Cortex of kidney (tissue), 1 donor: ENCODE measurements at places on chromosomes 6 and 20.

- DNase-seq, result no peak
Measured at GRCh38 chr6:8860671-8861070, 425.3 kb upstream of the SLC35B3 start.

DNA sequence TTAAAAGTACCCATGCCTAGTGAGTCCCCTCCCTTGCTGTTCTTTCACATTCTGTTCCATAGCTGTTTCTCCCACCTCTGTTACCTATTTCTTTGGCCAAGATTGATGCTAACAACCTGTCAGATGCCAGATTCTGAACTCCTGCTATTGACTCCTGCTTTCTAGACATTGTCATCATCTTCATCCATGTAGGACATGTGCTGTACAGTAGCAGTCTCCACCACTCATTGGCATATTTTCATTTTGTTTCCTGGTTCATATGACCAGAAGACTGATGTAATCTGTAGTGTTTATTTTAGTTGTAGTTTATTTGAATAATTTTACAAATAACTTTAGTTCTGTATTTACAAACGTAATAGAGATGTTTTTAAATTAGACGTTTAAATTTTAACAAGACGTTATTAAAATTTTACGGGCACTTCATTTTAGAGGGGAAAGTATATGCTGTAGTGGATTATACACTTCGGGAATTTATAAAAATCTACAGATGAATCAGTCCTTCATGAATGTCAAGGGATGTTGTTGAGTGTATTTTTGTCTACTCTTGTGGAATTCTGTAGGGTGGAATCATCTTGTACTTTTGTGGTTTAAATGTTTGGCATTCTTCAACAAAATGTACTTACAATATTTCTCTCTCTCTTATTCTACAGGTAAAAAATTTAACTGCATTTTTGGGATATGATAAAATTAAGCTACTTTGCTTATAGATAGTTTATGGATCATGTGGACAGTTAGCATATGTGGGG, 34.1 kb downstream of the TRMT11 start:
- DNase-seq, result no peak

- no peak for DNase-seq
Measured at GRCh38 chr6:136468711-136469110, 81.5 kb downstream of the MAP7 start.

- DNase-seq, result no peak
Measured at GRCh38 chr20:4131911-4132310, 116.6 kb upstream of the RNF24 start.

DNA sequence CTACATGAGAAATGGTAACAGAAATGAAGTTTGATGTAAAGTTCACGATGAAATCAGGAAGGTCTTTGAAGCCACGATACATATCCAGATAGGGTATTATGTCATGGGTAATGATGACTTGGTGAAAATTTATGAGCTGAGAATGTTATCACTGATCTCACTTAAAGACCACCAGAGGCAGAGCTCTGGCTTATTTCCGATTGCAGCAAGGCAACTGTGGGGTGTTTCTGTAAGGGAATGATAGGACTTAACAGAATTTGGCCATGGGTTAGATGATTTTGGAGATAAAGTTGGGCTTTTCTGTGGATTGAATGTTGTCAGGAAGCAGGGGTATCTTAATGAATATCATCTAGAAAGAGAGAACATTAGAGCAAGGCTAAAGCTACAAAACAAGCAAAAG, 508.4 kb downstream of the HDGFL1 start:
- DNase-seq, result no peak

GRCh38 chr6:72646604-72647485, 25.0 kb downstream of the KCNQ5 start:
- DNase-seq, result no peak

DNA sequence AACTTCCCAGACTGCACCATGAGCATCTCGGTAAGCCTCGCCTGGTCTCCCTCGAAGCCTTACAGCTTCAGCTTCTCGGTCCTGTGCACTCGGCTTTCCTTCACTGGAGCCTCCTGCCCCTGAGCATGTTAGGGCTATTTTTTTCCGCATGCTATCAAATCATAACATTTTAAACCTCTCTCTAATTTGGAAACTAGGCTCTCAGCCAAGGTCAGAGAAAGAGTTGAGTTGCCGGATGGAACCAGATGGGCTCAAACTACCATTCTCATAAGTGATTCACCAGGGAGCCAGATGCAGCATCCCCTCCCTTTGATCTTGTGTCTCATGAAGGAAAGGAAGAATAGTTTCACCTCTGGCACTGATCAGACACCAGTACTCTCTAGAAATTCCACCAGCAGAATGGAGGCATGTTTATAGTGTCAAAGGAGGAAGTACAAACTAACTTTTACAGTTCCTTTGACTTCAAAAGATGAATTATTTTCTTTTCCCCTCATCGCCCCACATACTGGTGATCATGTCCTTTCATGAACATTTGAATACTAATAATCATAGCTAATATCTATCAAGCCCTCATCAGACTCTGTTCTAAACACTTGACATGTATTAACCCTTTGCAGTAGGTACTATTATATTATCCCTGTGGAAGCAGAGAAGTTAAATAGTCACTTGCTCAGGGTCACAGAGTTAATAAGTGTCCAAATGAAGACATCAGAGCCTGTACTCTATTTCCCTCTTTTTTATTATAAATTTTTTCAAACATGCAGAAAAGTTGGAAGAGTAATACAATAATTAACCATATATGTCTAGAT, 46.7 kb downstream of the MAP1LC3A start:
- DNase-seq, result no peak

DNA sequence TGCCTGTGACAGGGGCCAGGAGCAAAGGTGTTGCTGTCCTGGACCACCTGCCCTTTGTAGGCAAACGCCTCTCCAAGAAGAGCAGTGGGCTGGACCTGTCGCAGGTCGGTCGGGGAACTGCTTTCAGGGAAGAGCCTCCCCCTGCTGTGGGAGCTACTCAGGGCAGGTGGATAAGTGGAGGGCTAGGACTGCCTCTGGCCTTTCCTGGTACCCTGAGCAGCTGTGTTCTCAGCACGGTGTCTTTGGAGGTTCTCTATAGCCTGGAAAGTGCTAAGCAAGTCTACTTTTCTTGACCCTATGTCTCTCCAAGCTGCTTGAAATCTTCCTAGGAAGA, 35.0 kb downstream of the BPIFB1 start:
- DNase-seq, result no peak

- DNase-seq, result no peak
Measured at GRCh38 chr20:20255099-20255498, 112.8 kb upstream of the INSM1 start.

GRCh38 chr6:73156793-73157767, 68.2 kb downstream of the KHDC1L start:
- no peak for DNase-seq

DNA sequence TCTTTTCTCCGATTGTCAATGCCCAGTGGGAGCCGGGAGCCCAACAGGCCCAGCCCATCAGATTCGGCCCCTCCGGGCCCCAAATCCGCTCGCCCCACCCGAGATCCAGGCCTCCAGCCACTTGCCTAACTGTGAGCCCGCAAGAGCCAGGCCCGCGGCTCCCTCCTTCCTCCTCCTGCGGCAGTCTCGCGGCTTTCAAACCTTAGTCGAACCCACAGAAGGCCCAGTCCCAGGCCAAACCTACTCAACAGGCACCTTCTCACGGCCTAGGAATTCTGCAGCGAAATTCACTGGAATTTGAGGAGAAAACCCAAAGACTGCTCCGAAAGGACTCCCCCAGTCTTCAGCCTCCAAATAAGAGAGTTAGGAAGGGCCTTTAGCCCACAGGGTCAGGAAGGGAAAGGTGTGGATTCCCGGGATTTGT, 2.8 kb upstream of the TFAP2A start:
- DNase-seq, result no peak

GRCh38 chr6:46324706-46325105, 153.9 kb upstream of the ENPP5 start:
- no peak for DNase-seq

DNA sequence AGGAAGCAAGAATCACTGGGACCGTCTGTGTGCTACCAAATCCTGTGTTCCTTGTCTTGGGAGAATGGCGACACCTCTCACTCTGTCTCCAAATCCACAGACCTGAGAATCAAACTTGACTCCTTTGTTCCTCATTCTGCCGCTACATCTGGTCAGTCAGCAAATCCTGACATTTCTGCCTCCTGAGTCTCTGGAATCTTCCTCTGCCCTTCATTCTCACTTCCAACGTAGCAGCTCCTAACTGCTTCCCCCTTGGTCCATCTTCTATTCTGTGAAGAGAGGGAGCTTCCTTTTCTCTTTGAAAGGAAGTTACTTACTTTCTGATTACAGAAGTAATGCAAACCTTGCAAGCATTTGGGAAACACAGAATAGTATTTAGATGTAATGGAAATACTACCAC, 37.7 kb downstream of the SYTL3 start:
- no peak for DNase-seq

DNA sequence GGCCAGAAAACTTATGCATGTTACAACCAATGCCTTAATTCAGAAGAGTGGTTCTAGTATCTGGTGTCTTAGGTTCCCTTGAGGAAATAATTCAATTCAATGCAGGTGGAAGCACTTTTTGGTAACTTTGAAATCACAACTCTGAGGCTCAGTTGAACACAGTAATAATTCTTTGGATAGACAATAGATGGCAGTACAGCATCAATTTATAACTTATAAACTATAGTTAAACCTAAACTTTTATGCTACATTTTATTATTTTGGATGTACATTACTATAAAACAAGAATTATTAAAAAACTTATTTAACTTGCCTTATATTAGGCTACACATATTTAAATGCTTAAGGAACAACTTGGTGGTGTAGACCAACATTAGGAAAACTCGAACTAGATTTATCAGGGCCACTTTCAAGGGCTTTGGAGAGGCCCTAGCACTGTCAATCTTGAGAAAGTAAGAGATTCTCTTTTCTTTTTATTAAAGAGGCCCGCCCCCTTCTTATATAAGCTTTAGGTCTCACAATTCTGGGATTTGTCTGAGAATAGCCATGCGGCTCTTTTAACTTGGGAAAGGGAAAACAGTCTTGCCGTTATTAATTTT, 85.9 kb downstream of the CRYBG1 start:
- DNase-seq, result no peak

DNA sequence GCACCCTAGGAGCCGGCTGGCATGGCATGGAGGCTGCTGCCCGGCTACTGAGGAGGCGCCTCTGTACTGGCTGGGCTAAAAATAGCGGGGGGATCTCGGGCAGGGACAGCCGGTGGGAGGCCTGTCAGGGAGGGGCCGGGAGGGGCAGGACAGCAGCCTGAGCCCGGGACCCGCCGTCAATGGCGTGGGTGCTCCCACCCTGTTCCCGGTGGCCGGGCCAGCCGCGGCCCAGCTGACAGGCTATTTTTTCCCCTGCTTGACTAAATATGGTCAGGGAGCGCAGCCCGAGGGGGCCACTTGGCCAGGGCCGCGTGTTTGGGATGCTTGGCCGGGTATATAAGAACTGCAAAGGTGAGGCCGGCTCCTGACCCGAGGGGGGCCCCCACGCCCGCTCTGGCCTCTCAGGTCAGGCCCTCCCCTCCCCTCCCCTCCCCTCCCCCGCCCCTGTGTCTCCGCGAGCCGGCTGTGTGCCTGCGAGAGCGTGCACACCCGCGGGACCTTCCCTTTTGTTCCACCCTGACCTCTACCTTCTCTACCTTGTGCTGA, 74.4 kb upstream of the GATA5 start:
- no peak for DNase-seq

- no peak for DNase-seq
Measured at GRCh38 chr20:56893226-56893917, 264.3 kb downstream of the TFAP2C start.

- no peak for DNase-seq
Measured at GRCh38 chr20:19849341-19850197, 91.5 kb downstream of the RIN2 start.

GRCh38 chr6:134686071-134686470, 263.8 kb downstream of the ALDH8A1 start:
- no peak for DNase-seq

DNA sequence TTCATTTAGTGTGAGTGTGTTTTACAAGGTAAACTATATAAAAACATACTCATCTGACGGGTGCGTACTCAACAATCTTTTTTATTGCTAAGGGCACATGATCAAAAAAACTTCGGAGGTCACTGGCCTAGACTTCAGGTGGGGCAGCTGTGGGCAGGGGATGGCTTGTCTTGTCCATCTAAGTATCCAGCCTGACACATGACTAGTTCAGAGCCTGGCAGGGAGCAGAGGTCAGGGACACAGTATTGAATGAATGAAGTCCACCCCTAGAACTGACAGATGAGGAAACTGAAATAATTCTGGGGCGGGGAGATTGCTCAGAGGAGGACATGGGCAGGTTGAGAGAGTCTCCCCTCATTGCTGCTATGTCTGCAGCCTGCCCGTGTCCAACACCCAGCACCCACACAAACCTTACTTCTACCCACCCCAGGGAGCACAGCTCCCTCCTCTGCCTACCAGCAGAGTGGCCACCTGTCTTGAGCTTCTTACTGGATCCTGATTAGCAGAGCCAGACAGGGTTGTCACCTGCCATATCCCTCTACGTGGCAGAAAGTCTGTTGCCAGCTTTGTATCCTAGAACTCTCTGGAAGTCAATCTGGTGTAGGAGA, 48.9 kb downstream of the MRPL14 start:
- no peak for DNase-seq

GRCh38 chr6:34630040-34630439, 66.5 kb downstream of the ILRUN start:
- no peak for DNase-seq

DNA sequence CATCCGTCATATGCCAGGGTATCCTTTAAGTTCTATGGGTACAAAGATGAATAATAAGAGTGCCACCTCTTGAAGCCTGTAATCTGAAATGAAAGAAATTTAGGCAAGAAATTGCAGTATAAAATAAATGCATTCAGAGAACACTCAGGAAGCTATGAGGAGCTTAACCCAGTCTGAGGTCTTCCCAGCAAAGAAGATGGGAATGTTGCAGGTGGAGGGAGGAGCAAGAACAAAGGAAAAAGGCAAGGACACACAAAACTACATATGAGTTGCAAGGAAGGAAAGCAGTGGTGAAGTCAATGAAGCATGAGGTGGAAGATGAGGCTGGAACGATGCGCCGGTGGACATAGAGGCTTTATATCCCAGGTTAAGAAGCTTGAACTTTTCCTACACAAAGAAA, 67.0 kb upstream of the DST start:
- no peak for DNase-seq

DNA sequence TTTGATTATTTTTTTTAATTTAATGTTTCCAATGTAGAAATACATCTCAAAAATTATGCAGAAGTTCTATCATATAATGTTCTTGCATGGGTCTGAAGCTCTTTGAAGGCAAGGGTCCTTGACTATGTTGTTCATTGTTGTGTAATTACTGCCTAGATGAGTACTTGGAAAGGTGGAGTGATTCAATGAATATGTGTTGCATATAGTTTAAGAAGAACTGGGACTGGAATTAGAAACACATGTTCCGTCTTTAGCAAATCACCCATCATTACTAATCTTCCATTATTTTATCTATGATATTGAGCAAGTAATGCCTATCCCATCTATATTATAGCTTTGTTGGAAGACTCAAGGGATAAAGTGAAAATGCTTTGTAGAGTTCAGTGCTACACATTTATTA, 147.3 kb downstream of the LAMA2 start:
- no peak for DNase-seq

DNA sequence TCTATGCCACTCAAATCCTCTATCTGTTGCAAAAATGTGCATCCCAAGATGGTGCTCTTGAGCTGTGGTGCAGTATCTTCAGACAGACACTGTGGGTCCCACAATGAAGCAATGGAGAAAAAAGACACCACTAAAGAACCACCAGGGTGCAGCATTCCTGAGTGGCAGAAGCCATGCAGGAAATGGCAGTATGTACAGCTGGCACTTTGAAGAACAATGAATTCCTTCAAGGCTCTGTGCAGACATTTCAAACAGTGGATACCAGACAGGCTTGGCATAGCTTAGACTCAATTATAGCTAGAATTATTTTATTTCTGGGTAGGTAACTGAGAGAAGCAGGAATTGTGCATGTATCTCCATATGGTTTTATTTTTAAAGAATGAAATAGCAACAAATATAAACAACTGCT, 24.0 kb upstream of the HDAC2 start:
- no peak for DNase-seq
